Osteoblast (primary cell): ENCODE measurements at places on chromosomes 6 and 20. TPM values are rescaled to one million over a fixed set of nuclear protein-coding genes. Genes with fewer than 3 reads are reported as not detected.

CST7 gene
- total RNA-seq: not detected in 2 replicates

POM121L2 gene
- total RNA-seq: under 0.01 TPM in 1 of 2 replicates, not detected in the other

THBS2 gene
- total RNA-seq: 1,102 and 1,498 TPM in 2 replicates

SLC4A11 gene
- under 0.01 TPM in 2 replicates for total RNA-seq

RIN2 gene
- 55.7 and 63.6 TPM in 2 replicates for total RNA-seq

SYCP2 gene
- 0.59 and 1.4 TPM in 2 replicates for total RNA-seq

RIPOR2 gene
- 1.4 and 2.1 TPM in 2 replicates for total RNA-seq

KCNG1 gene
- total RNA-seq: 13.6 and 16.3 TPM in 2 replicates

COL9A3 gene
- total RNA-seq: not detected in 2 replicates

C6orf132 gene
- 2.9 TPM in 2 replicates for total RNA-seq

FRK gene
- total RNA-seq: 1.1 and 1.2 TPM in 2 replicates

EXOC2 gene
- 19.5 and 22.4 TPM in 2 replicates for total RNA-seq

VIP gene
- not detected in 2 replicates for total RNA-seq

FOXF2 gene
- 1.1 and 2.1 TPM in 2 replicates for total RNA-seq

PHIP gene
- total RNA-seq: 23.9 and 24.5 TPM in 2 replicates

CTAGE9 gene
- not detected in 2 replicates for total RNA-seq

FGD2 gene
- under 0.01 TPM in 2 replicates for total RNA-seq

IRF4 gene
- total RNA-seq: under 0.01 TPM in 2 replicates

SAMD5 gene
- total RNA-seq: 0.59 and 1.1 TPM in 2 replicates

GRIK2 gene
- total RNA-seq: 0.29 and 0.72 TPM in 2 replicates

FAM83D gene
- total RNA-seq: 1.8 and 2.2 TPM in 2 replicates

AKAP7 gene
- total RNA-seq: 4.0 and 6.8 TPM in 2 replicates

RAB44 gene
- under 0.01 and 0.36 TPM in 2 replicates for total RNA-seq

TAF4 gene
- total RNA-seq: 4.3 and 4.7 TPM in 2 replicates

ABHD16B gene
- not detected in 2 replicates for total RNA-seq

DZANK1 gene
- 1.4 and 1.5 TPM in 2 replicates for total RNA-seq

SIRPB2 gene
- total RNA-seq: under 0.01 TPM in 1 of 2 replicates, not detected in the other

RIPOR3 gene
- total RNA-seq: 1.1 and 2.4 TPM in 2 replicates
